Retina (tissue), 1 donor: ENCODE measurements at places on chromosomes 12 and 14.

DNA sequence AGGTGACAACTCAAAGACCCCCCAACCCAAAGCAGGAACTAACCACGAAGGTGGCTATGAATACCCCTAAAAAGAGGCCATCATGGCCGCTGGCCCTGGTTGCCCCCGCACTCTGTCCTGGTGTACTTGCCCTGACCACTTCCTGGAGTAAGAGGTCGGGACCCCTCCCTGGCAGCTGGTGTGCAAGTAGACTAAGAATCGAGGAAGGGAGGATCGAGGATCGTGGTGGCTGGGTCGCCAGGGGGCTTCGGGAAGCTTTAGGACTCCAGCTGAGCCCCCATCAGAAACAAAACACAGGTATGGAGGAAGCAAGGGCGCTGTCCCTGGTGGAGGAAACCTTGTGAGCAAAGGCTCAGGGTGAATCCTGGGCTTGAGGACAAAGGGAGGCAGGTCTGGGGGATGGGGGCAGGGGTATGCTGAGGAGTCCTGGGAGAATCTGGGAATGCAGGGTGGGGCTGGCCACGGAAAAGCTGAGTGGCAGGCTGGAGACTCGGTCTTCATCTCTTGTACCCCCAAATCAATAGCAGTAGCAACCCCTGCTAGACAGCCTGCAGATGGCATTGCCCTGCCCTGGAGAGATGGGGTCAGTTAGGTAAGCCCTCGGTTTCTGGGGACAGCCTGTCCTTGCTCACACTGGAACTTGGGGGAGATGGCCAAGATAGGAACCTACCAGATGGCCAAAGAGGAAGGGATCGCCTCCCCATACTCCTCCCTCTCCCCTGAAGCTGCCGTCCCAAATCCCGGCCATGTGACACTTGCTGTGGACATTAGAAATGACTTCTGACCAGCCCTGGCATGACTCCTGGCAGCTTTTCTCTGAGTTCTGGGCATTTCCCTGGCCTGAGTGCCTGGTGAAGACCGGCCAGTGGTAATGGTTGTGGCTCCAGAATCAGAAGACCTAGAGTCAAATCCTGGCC, 45.3 kb upstream of the ESRRB start:
- DNase-seq = no peak

DNA sequence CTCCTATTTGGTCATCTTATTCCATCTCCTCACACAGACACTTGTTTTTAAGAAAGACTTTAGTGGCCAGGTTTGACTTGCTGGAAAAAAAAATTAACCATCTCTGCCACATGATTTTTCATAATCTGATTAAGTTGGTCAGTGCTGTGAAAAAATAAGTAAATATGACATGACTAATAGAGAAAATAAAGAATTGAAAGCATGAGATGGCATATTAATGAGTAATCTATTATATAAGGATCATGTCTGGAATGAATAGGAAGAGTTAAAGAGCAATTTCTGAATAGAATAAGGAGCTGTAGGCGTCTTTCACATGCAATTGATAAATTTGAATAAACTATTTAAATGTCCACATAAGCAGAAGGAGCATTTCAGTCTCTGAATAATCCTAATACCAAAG, 12.2 kb upstream of the SLCO1B1 start:
- no peak for DNase-seq

- DNase-seq = no peak
Observed at GRCh38 chr12:93173178-93173957, 204.4 kb upstream of the NUDT4 start.

GRCh38 chr12:1216560-1216959, 225.5 kb downstream of the ERC1 start:
- DNase-seq = no peak
